Regular cardiac myocyte (primary cell): ENCODE measurements at places on chromosomes 4 and X. TPM values are rescaled to one million over a fixed set of nuclear protein-coding genes. Genes with fewer than 3 reads are reported as not detected.

FAM149A gene
- 2.3 and 8.2 TPM in 2 replicates for total RNA-seq

XAGE1A gene
- not detected in 2 replicates for total RNA-seq

HSFX2 gene
- not detected in 2 replicates for total RNA-seq

CENPC gene
- total RNA-seq = 7.9 and 10.7 TPM in 2 replicates

IGSF1 gene
- total RNA-seq = under 0.01 TPM in 1 of 2 replicates, not detected in the other

RELL1 gene
- 125 and 127 TPM in 2 replicates for total RNA-seq

DCAF8L2 gene
- not detected in 2 replicates for total RNA-seq

DIAPH2 gene
- total RNA-seq = 14.6 and 21.7 TPM in 2 replicates

PRRG1 gene
- 14.7 and 15.5 TPM in 2 replicates for total RNA-seq

DDX53 gene
- total RNA-seq = not detected in 2 replicates

PHKA2 gene
- total RNA-seq = 9.8 and 9.9 TPM in 2 replicates

AKAP14 gene
- total RNA-seq = not detected in 2 replicates

ASMT gene
- total RNA-seq = not detected in 2 replicates

MAGEA8 gene
- total RNA-seq = not detected in 2 replicates
